Activated T-helper 17 cell treated with anti-CD3 and anti-CD28 coated beads, Interleukin-2, amount 50 U/mL, for 72 hours (primary cell): ENCODE measurements at places on chromosomes 6 and 20.

DNA sequence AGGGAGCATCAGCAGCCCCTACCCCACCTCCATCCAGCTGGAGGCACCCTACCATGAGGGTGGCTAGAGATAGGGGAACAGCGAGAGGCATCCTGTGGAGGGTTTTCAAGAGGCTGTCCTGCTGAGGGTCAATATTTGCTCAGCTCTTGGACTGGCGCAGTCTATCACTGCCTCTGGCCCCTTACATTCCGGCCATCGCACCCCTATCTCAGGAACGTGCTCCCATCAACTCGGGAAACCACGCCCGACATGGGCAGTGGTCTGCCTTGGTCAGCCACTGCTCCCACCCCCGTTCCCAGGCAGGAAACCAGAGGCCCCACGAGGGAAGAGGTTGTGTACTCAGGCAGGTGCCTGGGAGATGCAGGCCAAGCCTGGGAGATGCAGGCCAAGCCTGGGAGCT lies 57.9 kb downstream of the VEGFA start:
- no peak for ATAC-seq
- H3K4me3 ChIP-seq = no peak overlapping the region
- peaks cover 8% of the 10 kb centered on the region for H3K27me3 ChIP-seq
- no peaks in the 10 kb centered on the region for H3K4me1 ChIP-seq
- no peak overlapping the region for H3K27ac ChIP-seq

- H3K36me3 ChIP-seq = no peaks in the 10 kb centered on the region
- H3K27ac ChIP-seq = no peak overlapping the region
- no peaks in the 10 kb centered on the region for H3K4me1 ChIP-seq
- no peaks in the 10 kb centered on the region for H3K27me3 ChIP-seq
- no peak for ATAC-seq
- H3K4me3 ChIP-seq = no peak overlapping the region
Observed at GRCh38 chr20:1205802-1206201, 2.5 kb downstream of the C20orf202 start.

- no peaks in the 10 kb centered on the region for H3K36me3 ChIP-seq
- H3K4me3 ChIP-seq = peak overlapping the region; percentile 26
- peaks cover 60% of the 10 kb centered on the region for H3K27me3 ChIP-seq
- H3K4me1 ChIP-seq = peaks cover 21% of the 10 kb centered on the region
Observed at GRCh38 chr6:1384549-1385128, 4.7 kb upstream of the FOXF2 start.

DNA sequence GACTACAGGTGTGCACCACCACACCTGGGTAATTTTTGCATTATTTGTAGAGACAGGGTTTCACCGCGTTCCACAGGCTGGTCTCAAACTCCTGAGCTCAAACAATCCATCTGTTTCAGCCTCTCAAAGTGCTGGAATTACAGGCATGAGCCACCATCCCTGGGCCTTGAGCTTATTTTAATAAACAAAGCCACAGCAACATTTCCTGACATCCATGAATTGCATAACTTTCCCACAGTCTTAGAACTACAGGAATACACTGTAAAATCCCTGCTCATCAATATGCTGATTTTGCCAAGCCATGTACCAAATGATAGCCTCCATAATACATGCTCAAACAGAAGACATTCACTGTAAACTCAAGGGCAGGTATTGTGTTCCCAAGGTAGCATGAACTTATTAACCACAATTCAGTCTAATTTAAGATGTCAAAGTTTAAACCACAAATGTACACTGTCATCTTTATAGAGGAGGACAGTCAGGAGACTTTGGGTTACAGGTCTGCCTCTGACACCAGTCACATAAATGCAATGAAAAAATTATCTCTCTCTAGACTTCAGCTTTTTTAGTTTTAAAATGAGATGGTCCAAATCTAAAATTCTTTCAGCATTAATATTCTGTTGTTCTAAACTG lies 40.0 kb downstream of the NUDT3 start:
- H3K36me3 ChIP-seq = no peaks in the 10 kb centered on the region
- H3K27me3 ChIP-seq = no peaks in the 10 kb centered on the region
- H3K4me1 ChIP-seq = peaks cover 4% of the 10 kb centered on the region
- no peak for ATAC-seq
- H3K27ac ChIP-seq = no peak overlapping the region
